ENCODE measurements at places on chromosomes 11 and 22.

DNA sequence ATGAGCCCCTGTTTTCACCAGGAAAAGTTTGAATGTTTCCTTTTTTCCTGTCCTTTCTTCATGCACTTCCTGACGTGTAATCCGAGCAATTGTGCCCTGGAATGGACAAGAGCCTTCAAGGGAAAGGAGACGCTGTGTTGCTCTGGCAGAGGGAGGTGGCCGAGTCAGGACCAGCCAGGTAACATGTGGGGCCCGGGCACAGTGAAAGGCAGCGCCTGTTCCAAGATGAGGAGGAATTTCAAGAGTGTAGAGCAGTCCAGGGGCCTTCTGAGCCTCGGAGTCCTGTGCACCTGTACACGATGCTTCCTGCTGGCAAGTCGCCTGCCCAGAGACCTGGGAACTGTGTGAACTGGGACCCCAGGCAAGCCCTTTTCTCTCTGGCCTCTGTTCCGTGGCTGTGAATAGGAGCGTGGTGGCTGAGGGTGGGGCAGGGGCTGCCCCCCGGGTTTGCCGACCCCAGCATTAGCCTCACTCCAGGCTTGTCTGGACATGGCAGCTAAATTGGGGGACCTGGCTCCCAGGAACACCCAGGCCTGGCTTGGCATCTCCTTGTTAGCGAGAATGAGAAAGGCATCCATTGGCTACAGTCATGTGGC lies 92.0 kb downstream of the MYEOV start:
- DNase-seq = no peak

DNA sequence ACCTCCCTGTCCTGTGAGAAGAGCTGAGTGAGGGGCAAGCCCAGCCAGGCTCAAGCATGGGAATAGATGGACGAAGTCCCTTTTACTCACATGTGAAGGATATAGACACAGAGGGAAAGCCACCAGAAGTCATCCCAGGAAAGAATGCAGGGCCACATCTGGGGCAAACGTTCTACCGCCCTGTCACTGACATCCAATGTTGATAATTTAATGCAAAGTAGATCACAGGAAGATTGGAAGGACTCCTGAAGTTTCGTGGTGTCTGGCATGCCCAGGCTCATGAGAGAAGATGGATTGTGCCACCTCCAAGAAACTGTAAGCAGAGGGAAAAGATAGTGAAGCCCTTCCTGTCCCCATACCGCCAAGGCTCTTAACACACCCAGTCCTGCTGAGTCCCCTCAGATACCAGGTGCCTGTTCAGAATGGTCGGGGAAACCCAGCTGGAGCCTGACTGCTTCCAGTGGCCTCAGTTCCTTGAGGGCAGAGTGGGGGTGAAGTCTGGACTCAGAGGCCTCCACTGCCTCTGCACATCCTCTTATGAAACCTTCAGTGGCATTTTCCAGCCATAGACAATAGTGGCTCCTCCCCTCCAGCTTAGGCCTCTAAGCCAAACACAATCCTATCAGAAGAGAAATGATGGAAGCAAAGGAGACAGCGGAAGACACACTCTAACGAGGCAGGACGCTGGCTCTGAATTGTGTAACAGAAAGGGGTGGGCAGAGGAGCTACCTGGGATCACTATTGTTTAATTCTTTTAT lies 7.5 kb upstream of the STK33 start:
- no peak for DNase-seq

DNA sequence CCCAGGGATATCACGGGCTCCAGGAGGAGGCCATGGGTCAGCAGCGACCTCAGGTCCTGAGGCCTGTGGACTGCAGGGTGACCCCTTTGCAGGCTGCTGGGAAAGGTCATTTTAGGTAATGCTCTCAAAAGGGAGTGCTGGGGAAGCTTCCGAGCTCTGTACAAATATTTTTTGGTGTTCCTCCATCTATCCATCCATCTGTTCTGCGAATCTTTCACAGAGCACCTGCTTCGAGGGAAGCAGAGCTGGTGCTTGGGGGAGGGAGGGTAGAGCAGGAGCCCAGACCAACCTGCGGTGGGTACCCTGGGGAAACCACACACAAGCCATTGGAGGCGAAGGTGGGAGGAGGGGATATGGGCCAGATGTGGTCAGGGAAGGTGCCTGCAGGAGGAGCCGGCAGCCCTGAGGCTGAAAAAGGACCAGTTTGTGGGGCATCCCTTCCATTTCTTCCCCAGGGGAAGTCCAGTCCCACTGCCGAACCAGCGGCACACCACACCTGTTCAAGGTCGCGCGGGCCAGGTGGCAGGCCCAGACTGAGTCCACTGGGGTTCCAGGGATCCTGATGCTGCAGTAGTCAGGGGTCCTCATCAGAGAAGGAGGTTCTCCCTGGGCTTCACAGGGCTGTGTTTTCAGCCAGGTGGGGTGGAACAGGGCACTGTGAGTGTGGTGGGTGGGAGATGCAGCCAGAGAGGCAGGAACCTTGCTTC lies 13.1 kb downstream of the GNAZ start:
- no peak for DNase-seq

DNA sequence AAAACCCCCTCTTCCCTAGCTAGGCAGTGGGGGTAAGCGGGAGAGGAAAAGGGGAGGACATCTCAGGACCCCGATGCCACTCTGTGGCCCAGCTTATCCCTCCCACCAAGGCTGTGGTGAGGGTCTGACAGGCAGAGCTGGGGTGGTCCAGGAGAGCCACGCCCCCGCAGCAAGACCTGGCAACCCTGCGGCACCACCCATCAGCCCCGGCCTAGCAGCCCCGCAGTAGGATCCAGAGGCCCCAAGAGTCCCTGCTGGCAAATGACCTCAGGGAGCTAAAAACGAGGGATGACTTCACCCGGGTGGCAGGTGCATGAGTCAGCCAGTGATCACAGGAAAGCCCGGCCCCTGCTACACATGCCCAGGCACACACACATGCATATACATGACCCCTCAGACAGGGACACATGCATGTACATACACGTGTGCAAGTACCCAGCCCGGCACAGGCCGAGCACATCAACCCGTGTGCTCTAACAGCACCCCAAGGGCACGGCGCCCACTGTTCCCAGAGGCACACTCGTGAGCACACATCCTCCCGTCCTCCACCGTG lies 32.3 kb downstream of the ARVCF start:
- DNase-seq = no peak

- no peak for DNase-seq
Observed at GRCh38 chr22:45738206-45738605, 66.6 kb downstream of the ATXN10 start.

- no peak for DNase-seq
Observed at GRCh38 chr11:75845324-75845723, 30.3 kb downstream of the UVRAG start.

GRCh38 chr11:20211691-20212090 lies 51.4 kb upstream of the DBX1 start:
- DNase-seq = no peak

GRCh38 chr11:111047374-111047773 lies 198.2 kb upstream of the POU2AF2 start:
- no peak for DNase-seq

DNA sequence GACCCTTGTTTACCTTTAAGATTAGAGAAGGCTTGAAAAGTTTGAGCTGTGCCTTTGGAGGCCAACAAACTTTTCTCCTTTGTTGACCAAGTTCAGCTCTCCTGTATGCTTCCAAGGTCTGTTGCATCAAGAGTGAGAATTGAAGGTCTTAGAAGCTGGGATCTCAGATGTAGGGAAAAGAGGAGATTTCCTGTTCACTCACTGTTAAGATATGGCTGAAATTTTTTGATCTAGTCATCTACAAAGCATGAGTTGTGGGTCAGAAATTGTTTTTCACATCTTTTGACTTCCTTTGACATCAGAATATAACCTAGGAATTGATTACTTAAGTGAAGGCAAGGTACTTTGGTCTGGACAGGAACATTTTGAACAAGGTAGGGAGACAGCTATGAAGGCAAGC lies 12.1 kb downstream of the OR51B4 start:
- DNase-seq = no peak

DNA sequence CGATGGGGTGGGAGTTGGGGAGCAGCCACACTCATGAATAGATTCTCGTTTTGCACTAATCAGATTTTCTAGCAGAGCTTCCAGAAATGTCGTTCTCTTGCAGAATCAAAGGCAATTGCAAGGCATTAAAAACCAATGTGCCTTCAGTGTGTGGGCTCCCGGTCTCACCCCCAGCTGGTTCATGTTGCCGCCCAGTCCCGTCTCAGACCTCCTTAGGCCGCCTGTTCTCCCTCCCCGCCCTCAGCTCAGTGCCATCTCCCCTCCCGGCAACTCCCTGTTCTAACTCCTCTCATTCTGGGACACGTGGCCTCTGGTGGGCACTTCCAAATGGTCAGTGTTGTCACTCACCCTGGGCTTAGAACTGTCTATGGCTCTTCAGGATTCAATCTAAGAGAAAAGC lies 42.5 kb upstream of the SMIM38 start:
- DNase-seq = no peak

GRCh38 chr11:80958361-80958760 lies 1517.5 kb upstream of the TENM4 start:
- DNase-seq = no peak
